ENCODE measurements at places on chromosomes 13 and 19. TPM values are rescaled to one million over a fixed set of nuclear protein-coding genes. Genes with fewer than 3 reads are reported as not detected.

TNNT1 gene
- polyA plus RNA-seq, result 3.3 TPM

MAST3 gene
- 2.1 TPM for polyA plus RNA-seq

MYBPC2 gene
- polyA plus RNA-seq, result not detected

AMER2 gene
- polyA plus RNA-seq, result not detected

MEDAG gene
- polyA plus RNA-seq, result 3.7 TPM

SPACA4 gene
- polyA plus RNA-seq, result not detected

COL4A1 gene
- polyA plus RNA-seq, result 210 TPM

CYP2B6 gene
- not detected for polyA plus RNA-seq

RGS9BP gene
- polyA plus RNA-seq, result 0.07 TPM

ARHGAP45 gene
- polyA plus RNA-seq, result 0.60 TPM

ATF5 gene
- 6.3 TPM for polyA plus RNA-seq

SWSAP1 gene
- polyA plus RNA-seq, result 0.89 TPM

SIGLEC9 gene
- 0.05 TPM for polyA plus RNA-seq

ZNF536 gene
- polyA plus RNA-seq, result not detected

ZNF578 gene
- 4.3 TPM for polyA plus RNA-seq

CERS1 gene
- 2.0 TPM for polyA plus RNA-seq

STOML3 gene
- not detected for polyA plus RNA-seq

CEACAM16 gene
- not detected for polyA plus RNA-seq

MAB21L1 gene
- polyA plus RNA-seq, result 0.07 TPM

Measured in AG04450 (cell line).